ENCODE measurements at places on chromosomes 2 and 18. TPM values are rescaled to one million over a fixed set of nuclear protein-coding genes. Genes with fewer than 3 reads are reported as not detected.

DNA sequence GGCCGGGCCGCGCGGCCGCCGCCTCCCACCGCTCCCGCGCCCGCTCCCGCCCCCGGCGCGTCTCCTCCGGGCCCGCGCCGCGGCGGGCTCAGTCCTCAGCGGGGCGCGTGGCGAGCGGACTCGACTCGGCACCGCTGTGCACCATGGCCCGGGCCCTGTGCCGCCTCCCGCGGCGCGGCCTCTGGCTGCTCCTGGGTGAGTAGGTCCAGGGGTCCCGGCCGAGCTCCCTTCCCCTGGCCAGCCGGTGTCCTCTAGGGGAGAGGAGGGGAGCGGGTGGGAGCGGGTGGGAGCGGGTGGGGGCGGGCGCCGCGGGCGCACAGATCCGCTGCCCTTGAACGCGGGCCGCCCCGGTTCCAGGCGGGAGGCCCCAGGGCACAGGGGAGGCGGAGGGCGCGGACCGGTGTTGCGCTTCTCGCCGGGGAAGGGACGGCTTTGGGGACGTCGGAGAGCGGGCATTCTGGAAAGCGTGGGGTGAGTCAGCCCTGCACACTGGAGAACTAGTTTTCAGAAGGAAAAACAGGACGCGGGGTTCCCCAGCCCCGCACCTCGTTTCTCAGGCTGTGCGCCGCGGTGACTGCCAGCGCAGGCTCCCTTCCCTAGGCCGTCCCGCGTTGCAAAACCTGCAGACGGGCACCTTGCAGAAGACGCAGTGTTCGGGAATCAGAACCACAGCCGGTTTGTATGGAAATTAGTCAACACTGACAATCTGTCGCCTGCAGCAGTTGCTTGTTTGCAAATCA, at the start of gene RAMP1:
TSS of gene RAMP1 (plus strand) at position 91 of the 740 bp plus-strand sequence. CDS start at position 144, 53 bp downstream.
- no peak for DNase-seq

Gene KANSL3
- 27.8 TPM for total RNA-seq

Gene SERPINB13
- not detected for total RNA-seq

Gene PPP1R1C
- total RNA-seq = 2.0 TPM
